ENCODE measurements at places on chromosomes 5 and 9. TPM values are rescaled to one million over a fixed set of nuclear protein-coding genes. Genes with fewer than 3 reads are reported as not detected.

DNA sequence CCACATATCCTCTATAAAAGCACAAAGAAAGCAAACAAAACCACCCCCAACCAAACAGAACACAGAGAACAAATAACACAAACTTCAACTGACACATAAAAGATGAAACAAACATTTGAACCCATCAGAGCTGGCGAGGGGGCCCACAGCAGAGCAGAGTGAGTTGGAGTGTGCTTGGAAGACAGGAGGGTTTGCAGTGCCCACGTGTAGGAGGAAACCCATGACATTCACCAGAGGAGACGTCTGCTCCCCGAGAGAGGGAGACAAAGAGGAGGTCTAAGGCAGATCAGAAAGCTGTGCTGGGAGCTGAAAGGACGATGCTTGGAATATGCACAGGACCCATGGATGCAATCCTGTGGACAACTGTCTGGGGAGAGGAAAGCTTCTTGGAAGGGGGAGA lies 27.0 kb downstream of the MRPL36 start:
- no peak overlapping the region for H3K27ac ChIP-seq
- H3K36me3 ChIP-seq: no peaks in the 10 kb centered on the region
- DNase-seq: peak; percentile 97
- peaks cover 6% of the 10 kb centered on the region for H3K27me3 ChIP-seq
- no peaks in the 10 kb centered on the region for H3K4me1 ChIP-seq
- H3K4me3 ChIP-seq: no peak overlapping the region

- peak; percentile 81 for DNase-seq
- H3K4me3 ChIP-seq: peak overlapping the region; percentile 89
- peaks cover 26% of the 10 kb centered on the region for H3K4me1 ChIP-seq
Measured at GRCh38 chr5:109690242-109690974, 681 bp downstream of the MAN2A1 start.

DNA sequence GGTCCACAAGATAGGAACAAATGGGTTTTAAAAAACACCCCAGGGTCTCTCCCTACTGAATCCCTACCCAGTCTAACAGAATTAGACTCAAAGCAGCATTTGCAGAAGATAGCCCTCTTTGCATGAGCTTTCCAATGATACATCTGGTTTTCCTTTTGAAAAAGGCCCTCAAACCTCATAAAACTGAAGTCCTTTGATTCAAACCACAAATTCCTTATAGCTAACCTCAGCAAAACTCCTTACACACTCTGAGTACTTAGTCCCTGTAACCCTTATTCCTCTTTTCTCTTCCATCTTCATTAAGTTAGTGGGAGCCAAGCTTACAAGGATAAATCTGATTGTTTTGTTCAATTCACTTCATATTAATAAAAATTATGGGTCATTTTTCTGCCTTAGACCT lies 90.5 kb upstream of the TNC start:
- no peaks in the 10 kb centered on the region for H3K27me3 ChIP-seq
- H3K4me1 ChIP-seq: peaks cover 74% of the 10 kb centered on the region
- H3K27ac ChIP-seq: peak overlapping the region; percentile 46
- no peak overlapping the region for H3K4me3 ChIP-seq
- no peaks in the 10 kb centered on the region for H3K36me3 ChIP-seq

AFAP1L1 gene
- 1.1 TPM for total RNA-seq

DNA sequence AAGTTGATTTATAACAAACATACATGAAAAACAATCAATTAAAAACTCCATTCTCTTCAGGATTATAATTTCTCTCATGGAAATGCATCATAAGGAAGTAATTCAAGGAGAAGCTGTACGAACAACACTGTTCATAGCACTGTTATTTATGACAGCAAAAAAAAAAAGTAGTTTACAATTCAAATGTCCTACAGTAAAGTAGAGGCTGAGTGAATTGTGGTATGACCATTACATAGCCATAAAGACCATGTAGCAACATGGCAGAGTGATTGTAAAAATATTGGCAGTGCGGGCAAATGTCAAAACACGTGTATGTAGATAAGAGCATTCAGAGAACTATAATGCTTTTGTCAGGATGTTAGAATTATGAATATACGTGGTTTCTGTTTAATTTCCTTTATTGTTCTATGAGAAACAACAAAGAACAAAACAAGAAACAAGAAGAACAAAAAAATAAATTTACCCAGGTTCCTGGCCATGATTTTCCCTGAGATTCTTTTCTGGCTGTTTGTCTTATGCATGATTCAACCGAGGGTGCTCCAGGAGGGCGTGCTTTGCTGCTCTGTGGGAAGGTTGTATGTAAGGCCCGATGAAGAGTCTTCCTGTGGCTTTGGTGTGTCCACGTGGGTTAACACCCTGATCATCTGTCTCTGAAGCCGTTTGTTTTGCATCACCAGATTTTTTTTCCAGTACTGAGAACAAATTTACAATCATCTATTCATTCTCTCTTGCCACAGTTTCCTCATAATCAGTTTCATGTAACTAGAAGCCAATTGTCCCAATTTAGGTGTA lies 28.8 kb downstream of the GCNT4 start:
- H3K4me1 ChIP-seq: no peaks in the 10 kb centered on the region
- H3K36me3 ChIP-seq: no peaks in the 10 kb centered on the region
- H3K4me3 ChIP-seq: no peak overlapping the region
- H3K27me3 ChIP-seq: no peaks in the 10 kb centered on the region
- H3K27ac ChIP-seq: no peak overlapping the region

UBE2QL1 gene
- total RNA-seq: 0.29 TPM

All from osteoblast (primary cell).